ENCODE measurements at places on chromosomes 3 and 15.

DNA sequence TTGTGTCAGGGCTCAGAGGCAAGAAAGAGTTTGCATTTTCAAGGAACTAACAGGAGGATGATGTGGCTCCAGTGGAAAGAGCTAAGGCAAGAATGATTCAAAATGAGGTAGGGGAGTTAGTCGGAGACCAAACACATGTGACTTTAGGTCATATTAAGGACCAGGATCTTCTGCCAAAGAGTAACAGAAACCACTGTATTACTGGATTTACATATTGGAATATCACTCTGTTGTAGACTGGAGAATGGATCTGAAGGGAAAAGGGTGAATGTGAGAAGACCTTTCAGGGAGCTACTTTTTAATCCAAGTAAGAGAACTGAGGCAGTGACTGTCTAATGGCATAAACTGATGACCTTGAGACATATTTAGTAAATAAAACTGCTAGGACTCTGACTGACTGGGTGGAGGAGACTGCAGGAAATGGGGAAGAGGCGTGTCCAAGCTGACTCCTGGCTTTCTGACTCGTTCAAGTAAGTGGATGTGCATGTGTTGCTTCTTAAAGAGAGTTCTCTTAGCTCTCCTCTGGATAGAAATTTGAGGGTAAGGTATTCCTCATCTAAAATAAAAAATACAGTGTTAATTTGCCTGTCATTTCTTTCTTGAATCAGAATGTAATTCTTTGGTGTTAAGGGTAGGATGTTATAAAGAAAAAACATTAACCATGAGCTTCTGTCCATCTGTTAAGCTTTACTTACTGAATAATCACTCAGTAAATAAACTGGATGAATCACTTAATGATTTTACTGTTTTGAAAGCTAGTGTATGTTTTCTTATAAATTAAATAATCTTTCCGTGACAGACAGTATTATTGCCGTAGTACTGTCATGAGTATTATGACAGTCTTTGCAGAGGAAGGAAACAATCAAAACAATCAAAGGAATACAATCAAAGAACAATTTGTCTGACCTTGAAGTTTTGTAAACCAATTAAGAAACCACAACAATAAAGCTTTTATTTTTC is 58.3 kb upstream of the CFAP20DC start:
- no peak for DNase-seq

DNA sequence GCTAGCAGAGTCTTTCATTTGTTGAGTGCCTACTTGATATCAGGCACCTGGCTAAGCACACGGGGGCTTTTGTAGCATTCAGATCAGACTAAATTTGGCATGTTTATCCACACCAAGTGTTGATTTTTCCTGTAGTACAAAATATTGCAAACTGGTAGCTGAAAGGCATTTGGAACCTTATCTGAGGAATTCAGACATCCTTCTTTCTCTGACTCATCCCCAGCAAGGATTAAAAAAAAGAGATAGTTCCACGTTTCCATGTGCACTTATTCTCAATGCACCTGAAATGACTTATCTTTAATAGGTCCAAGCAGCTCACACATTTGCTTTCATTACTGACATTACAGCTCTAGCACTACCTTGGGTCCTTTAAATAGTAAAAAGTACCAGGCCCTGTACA is 786.0 kb upstream of the GRM7 start:
- no peak for DNase-seq

- no peak for DNase-seq
Observed at GRCh38 chr3:197367081-197367780, 68.8 kb upstream of the DLG1 start.

DNA sequence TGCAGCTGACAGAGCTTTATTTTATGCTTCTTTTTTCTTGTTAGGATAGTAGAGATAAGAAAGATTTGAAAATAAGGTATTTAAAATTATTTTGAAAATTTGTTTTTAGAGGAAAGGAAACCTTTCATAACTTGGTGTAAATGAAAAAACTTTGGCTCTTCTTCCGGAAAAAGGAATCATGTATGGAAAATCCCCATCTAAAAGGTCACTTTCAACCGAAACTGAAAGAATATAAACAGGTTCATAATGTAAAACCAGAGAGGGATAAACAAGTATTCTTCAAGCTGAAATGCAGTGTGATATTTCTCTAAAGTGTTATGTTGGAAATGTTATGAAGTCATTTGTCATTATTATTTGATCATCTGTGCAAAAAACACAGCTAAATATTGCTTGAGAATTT is 246.8 kb downstream of the NFKBIZ start:
- DNase-seq: no peak

GRCh38 chr15:64916365-64916764 is 4.7 kb downstream of the ANKDD1A start:
- no peak for DNase-seq

GRCh38 chr3:149366941-149367840 is 10.3 kb downstream of the TM4SF1 start:
- no peak for DNase-seq

- DNase-seq: no peak
Observed at GRCh38 chr3:81874738-81875137, 113.3 kb upstream of the GBE1 start.

DNA sequence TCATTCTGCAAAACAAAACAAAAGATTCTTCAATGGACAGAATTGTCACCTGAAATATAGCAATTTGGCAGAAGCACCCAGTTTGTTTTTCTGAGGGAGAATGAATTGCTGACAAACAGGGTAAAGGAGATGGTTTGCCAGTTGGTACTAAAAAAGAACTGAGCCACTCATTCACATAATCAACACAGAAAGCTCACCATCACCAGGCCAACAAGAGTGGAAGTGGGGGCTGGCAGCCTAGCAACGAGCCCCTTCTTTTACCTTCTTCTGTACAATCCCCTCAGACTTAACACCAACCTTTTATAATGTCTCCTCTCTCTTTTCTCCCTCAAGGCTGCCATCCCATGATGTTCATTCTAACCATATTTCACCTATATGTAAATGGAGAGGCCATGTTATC is 5.9 kb downstream of the TOP2B start:
- DNase-seq: no peak

DNA sequence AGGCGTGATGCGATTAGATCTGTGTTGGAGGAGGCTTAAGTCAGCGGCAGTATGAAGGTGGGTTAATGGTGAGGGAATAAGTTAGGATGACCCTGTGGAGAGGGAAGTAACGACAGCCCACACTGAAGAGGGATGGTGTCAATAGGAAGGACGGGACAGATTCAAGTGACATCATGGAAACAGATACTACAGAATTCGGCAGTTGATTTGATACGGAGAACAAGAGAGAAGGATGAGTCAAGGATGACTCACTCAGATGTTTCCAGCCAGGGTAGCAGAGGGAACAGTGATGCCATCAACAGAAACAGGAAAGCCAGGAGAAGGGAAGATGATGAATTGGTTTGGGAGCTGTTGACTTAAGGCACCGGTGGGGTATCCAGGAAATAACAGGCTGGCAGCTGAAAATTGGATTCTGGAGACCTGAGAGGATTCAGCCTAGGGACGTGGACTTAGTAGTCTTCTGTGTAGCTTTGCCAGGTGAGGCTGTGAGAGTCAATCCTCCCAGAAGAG is 38.0 kb downstream of the SHC4 start:
- no peak for DNase-seq

DNA sequence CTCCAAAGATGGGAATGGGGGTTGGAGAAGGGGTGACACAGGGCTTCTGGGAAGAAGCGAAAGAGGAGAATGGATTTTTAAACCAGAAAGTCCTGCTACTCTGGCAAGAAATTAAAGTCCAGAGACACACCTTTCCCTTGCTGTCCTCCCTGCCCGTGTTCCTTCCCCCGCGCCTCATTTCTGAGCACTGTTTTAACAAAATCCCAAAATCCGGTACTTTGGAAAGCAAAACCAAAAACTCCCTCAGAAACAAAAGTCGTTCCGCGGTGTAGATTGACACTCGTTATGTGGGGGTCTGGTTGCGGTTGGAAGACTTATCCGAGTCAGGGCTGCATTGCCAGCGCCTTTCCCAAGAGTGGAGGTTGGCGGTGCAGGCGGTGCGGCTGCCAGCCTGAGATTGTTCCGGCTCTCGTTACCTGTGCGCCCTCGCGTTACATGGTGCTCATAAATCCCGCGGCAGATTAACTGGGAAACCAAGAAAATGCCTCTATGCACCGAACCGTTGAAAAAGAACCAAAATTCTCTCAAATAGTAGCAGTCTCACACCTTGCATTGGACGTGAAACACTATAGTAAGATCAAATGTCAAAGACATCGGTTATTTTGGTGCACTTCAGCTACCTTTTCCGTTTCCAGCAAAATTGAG is 217.7 kb downstream of the MEIS2 start:
- no peak for DNase-seq

DNA sequence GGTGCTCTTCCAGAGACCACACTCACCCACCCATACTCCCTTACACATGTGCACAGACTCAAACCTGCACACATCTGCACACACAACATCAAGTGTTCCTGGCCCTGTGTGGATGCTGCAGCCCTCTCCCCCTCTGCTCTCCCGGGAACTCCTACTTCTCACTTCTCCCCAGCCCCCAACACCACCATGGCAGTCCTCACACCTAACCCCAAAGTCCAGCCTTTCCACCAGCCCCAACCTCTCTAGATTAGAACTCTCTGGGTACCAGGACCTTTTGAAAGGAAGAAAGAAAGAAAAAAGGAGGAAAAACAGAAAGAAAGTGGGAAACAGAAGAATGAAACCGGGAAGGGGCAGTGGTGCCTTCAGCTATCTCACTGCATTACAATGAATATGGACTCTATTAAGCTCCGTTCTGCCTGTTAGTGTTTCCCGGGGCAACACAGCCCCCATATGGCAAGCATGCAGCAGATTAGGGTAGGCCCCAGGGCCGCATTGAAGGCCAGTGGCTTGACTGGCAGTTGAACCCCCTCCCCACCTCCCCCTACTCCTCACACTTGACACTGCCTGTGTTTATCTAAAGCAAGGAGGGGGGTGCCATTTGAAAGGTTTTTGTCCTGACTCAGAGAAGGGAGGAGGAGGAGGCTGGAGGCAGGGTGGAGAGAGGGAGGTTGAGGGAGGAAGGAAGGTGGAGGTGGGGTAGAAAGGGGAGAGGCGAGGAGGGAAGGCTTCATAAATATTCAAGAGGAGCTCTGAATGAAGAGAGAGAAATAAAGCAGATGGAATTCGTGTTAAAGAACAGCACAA is 30.1 kb downstream of the BOC start:
- no peak for DNase-seq

- no peak for DNase-seq
Observed at GRCh38 chr3:67854663-67855062, 200.3 kb upstream of the SUCLG2 start.

GRCh38 chr15:82768414-82769054 is 37.3 kb downstream of the FSD2 start:
- DNase-seq: no peak

GRCh38 chr15:87131067-87131466 is 1051.4 kb downstream of the AGBL1 start:
- no peak for DNase-seq

DNA sequence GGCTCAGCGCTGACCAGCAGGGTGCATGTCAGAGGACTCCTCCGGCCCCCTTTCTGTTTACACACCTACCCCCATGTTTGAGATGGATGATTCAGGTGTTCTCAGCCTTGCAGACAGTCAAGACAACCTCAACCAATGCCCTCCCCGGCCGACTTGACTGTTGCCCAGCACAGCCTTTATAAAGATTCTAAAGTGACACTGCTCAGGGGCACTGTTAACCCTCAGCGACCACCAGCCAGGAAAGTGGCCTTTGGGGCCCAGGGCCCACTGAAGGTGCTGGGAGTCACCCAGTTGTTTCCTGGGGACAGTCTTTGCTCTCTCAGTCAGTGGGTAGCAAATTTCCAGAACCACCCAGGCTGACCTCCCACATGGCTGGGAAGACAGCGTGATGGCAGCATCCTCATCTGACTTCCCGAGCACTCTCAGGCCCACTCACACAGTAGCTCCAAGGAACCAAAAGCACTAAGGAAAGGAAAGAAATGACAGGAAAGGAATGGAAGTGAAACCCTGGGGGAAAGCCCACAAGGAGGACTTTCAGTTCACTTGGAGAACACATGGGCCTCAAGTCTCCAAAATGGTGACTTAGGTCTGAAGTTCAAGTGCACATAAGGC is 128.4 kb downstream of the ASB7 start:
- no peak for DNase-seq

DNA sequence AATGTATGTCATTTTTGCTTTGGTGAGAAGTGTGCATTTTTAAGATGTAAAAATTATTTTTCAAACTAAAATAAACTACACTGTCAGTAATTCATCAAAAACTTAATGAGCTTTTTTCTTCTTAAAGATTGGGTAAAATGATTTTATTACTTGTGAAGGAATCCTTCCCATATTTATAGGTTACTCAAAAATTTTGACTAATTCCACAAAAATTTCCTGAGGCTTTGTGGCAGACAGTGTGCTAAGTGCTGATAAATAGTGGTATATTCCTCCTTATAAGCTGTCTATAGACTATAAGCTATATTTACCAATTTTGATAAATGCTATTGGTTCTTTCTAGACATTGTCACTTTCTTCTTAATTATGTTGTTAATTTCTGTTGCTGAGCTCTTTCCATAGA is 284.5 kb upstream of the SEMA6D start:
- DNase-seq: no peak

DNA sequence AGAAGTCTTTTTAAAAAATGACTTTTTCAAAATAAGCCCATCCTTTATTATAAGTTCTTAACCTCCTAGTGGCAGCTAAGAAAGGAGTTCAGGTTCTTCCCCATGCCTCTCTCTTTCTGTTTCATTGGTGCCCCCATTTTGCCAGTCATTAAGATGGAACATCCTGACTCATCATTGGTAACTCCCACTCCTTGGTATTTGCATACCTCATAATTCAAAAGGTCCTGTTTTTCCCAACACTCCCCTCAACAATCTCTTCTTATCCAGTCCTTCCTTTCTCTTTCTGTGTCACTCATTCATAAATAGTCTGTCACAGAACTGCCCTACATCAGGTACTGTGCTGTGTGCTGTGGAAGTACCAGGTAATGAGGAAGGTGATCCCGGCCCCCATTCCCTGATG is 394.0 kb downstream of the FOXP1 start:
- DNase-seq: no peak

DNA sequence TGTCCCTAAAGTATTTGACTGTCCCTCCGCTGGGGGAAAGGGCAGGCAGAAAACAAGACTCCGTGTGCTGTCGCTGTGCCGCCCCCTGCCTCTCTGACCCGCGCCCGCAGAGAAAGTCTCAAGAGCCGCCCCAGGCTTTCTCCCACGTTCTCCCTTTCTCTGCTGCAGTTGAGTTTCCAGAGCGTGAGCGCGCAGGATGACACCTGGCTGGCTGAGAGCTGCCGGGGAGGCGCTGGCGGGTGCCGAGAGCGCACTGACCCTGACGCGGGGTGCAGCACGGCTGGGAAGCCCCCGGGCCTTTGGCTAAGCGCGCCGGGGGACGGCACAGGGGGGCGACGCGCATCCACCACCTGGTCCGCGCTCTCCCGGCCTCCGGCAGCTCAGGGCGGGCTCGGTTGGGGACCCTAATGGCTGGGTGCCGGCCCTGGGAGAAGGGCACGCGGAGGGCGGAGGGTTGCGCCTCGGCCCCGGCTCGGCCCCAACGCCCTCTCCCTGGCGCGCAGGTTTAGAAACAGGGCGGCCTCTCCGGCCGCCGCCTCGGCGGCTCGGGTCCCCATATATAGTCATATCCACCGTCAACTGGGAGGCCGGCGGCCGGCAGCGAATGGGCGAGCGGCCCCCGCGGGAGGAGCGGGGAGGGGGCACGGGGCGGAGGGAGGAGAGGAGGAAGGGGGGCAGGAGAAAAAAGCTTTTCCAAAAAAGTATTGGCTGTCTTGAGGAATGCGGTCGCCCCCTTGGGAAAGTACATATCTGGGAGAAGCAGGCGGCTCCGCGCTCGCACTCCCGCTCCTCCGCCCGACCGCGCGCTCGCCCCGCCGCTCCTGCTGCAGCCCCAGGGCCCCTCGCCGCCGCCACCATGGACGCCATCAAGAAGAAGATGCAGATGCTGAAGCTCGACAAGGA is at the start of gene TPM1:
Gene TPM1 (plus strand): TSS at position 774 of the 903 bp plus-strand sequence. CDS start 83 bp downstream, at position 857.
- peak; percentile 17 for DNase-seq

Measured in GM06990 (cell line).